ENCODE measurements at places on chromosomes 4 and X. TPM values are rescaled to one million over a fixed set of nuclear protein-coding genes. Genes with fewer than 3 reads are reported as not detected.

TAPT1 gene
- total RNA-seq: 84.3 TPM

KIAA1210 gene
- total RNA-seq: not detected

USP26 gene
- not detected for total RNA-seq

EDNRA gene
- total RNA-seq: 1.4 TPM

WNK3 gene
- 22.3 TPM for total RNA-seq

FABP2 gene
- total RNA-seq: not detected

GPR50 gene
- not detected for total RNA-seq

MUC7 gene
- total RNA-seq: not detected

NKX3-2 gene
- total RNA-seq: not detected

COX7B2 gene
- total RNA-seq: not detected

All from dorsolateral prefrontal cortex (tissue), 122 donors.